ENCODE measurements at places on chromosomes 6 and 20. TPM values are rescaled to one million over a fixed set of nuclear protein-coding genes. Genes with fewer than 3 reads are reported as not detected.

DEFB132 gene
- total RNA-seq = not detected

KCNK15 gene
- total RNA-seq = not detected

SFTA2 gene
- total RNA-seq = not detected

GSTA2 gene
- not detected for total RNA-seq

MYCT1 gene
- not detected for total RNA-seq

ISM1 gene
- 0.15 TPM for total RNA-seq

SYNGAP1 gene
- total RNA-seq = 4.8 TPM

HSPA1A gene
- 60.4 TPM for total RNA-seq

IPCEF1 gene
- not detected for total RNA-seq

RHAG gene
- not detected for total RNA-seq

FAM162B gene
- 19.8 TPM for total RNA-seq

PPP1R16B gene
- total RNA-seq = not detected

TRIM40 gene
- total RNA-seq = not detected

SLC12A5 gene
- total RNA-seq = not detected

KCNK5 gene
- 0.15 TPM for total RNA-seq

Data from bronchus fibroblast of lung (primary cell).